ENCODE measurements at places on chromosomes 16 and 17.

- no peak for DNase-seq
These were observed 100.0 kb downstream of the WWOX start for GRCh38 chr16:78199325-78200022.

DNA sequence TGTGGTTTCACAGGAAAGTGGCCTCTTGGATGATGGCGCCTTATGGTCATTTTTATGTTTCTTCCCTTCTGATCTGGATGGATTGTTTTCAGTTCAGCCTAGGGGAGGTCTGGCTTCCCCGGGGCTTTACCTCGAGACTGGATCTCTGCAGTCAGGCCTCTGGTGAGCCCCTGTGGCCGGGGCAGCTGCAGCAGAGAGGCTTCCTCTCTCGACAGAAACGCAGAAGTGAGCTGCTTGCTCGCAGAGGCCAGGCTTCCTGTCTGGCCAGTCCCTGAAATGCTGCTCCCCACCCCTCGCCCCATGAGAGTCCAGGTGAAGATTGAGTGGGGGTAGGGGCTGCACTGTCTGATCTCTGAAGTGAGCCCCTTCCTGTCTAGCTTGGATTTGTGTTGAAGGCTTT, 44.0 kb downstream of the PLCG2 start:
- DNase-seq = peak; percentile 31

- peak; percentile 82 for DNase-seq
These were observed 60.4 kb downstream of the SLFN11 start for GRCh38 chr17:35312790-35313711.

DNA sequence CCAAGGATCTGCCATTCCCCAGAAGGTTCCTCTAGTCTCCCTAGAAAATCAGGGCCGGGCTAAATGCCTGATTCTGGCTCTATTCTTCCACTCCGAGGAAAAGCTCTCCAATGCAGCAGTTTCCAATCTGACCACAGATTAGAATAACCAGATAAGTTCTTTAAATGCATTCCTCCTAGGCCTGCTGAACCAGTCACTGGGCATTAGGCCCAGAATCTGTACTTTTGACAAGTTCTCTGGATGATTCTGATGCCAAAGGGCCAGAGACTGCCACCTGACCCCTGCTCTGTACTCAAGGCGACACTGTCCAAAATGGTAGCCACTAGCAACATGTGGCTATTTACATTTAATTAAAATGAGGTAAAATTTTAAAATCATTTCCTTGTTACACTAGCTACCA, 22.3 kb downstream of the MAP3K14 start:
- no peak for DNase-seq

- no peak for DNase-seq
These were observed 16.2 kb downstream of the MARCHF10 start for GRCh38 chr17:62791767-62792446.

- DNase-seq = no peak
These were observed 78.8 kb upstream of the CDYL2 start for GRCh38 chr16:80883159-80883642.

GRCh38 chr16:83258366-83258928, 549.3 kb upstream of the HSBP1 start:
- DNase-seq = no peak
